Stimulated activated CD4-positive, alpha-beta T cell treated with anti-CD3 and anti-CD28 coated beads, Interleukin-2, amount 100 ng/mL, for 24 hours (primary cell): ENCODE measurements at places on chromosomes 3 and 15.
A peak's percentile ranks its signal among the peaks of the same experiment; 100 is the strongest.

DNA sequence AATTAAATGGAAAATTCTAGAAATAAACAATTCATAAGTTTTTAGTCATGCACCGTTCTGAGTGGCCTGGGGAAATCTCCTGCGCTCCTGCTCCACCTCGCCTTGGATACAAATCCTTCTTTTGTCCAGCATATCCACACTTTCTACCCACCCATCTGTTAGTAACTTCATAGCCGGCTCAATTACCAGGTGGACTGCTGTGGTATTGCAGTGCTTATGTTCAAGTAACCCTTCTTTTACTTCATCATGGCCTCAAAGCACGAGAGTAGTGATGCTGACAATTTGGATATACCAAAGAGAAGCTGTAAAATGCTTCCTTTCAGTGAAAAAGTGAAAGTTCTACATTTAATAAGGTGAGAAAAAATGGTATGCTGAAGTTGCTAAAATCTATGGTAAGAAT, 142.3 kb upstream of the CHL1 start:
- DNase-seq = no peak

DNA sequence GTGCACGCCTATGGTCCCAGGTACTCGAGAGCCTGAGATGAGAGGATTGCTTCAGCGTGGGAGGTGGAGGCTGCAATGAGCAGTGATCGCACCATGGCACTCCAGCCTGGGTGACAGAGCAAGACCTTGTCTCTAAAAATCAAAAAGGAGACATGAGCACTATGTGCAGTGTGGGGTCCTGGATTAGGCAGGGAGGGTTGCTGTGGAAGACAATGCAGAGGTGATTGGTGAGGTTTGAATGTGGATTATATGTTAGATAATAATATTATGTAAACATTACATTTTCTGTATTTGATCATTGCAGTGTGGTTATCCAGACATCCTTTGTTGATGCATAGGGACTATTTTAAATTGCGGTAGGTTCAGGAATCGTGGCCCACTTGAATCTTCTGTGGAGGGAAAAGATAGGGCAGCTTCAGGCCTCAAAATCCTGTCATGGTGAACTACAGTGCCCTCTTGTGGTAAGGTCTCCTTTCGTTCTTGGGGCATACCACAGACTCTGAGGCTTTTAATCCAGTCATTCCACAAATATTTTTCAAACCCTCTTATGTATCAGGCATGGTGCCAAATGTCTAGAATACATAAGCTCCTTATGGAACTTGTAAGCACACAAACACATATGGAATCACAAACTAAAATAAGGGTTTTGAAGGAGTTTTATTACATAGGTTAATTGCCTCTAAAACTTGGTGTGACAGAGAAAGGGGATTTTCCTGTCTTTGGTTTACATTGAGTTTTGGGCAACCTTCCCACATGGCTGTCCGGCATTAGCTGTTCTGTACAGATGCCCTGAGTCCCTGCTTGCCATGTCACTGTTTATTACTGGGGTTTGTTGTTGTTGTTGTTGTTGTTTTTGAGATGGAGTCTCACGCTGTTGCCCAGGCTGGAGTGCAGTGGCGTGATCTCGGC, 37.7 kb downstream of the GPD1L start:
- peak; percentile 49 for DNase-seq

DNA sequence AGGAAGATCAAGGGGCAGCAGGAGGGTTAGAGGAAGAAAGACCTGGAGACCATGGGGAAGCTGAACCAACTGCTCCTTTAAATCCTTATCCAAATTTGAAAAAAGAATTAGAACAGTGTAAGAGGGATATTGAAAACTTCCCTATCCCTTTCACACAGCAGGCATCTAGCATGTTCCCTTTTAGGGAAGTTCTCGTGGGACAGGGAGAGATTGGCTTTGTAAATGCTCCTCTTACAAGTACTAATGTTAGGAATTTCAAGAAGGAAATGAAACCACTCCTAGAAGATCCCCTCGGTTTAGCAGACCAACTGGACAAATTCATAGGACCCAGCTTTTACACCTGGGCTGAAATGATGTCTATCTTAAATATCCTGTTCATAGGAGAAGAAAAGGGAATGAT, 41.5 kb downstream of the PPCDC start:
- no peak for DNase-seq

DNA sequence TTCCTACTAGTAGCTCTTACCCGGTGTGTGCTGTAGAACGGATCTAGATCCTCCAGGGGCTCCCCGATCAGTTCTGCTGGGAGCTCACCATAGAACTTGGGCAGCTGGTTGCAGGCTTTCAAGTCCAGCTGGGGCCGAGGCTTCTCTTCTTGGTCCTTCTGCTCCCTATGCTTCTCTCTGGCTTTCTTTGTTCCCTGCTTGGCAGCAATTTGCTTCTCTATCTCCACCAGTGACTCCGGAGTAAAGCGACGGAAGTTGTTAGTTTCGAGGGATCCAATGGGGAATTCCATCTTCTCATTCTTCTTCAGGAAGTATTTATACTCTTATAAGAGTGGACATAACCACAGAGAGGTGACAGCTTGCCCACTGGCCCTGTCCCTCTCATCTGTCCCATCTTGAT, 22.3 kb downstream of the SCN10A start:
- no peak for DNase-seq

- no peak for DNase-seq
Observed at GRCh38 chr3:119794971-119795612, 13.2 kb downstream of the NR1I2 start.

- DNase-seq = no peak
Observed at GRCh38 chr3:87867001-87867400, 191.8 kb downstream of the CGGBP1 start.

DNA sequence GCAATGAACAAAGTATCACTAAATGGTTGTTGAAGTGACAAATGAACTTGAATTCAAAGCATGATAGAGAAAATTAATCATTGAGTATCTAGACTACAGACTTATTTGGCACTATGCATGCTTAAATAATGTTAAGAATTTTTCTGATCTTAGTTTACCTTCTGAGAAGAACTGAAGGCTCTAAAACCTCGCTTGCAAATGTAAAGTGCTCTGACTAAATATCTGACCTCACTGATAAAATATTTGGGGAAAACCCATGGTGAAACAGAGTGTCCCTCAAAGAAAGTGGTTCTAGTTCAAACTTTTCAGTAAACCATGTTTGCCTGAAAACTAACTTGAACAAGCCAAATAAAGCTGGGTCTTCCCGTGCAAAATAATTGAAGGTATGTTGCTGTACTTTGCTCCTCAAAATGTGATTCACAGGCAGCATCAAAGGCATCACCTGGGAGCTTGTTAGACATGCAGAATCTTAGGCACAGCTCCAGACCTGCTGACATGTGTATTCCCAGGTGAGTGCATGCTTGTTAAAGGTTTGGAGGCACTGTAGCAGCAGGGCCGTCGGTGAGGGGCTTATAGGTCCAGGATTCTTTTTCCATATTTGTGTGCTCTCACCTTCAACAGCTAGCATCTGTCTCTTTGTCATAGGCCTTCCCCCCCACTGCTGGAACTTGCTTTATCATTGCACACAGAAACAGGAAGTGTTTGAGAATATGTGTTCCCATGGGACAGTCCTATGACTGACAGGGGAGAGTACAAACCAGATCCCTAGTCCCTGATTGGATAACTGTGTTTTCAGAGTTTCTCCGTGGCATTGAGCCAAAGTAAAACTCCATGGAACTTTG, 524.2 kb upstream of the LMCD1 start:
- DNase-seq = no peak

DNA sequence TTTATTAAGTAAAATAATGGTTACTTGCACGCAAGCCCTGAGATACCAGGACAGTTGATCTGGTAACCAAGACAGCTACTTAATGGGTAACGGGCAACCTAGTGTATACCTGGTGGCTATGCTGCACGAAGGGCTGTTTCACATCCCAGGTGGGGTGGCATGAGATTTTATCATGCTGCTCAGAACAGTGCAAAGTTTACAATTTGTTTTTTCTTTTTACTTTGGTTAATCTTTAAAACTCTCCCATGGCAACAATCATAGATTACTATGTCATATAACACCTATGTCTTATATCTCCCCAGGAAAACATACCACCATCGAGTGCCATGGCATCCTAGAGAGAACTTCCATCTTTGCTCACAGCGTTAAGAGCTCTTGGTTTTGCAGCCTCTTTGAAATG, 32.2 kb upstream of the SLC28A1 start:
- DNase-seq = no peak

DNA sequence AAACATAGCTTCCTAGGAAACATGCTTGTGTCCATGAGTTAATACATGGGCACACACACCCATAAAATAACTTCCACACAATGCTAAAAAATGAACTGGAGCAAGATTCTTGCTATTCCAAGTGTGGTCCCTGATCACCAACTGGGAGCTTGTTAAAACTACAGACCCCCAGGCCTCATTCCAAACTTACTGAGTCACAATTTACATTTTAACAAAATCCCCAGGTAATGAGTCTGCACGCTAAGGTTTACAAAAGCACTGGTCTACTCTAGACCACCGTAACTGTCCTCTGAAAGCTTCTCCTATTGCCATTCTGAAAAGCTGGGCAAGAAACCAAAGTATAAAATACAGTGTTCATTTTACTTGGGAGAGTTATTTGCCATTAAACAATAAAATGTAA, 45.4 kb downstream of the IGF2BP2 start:
- no peak for DNase-seq

DNA sequence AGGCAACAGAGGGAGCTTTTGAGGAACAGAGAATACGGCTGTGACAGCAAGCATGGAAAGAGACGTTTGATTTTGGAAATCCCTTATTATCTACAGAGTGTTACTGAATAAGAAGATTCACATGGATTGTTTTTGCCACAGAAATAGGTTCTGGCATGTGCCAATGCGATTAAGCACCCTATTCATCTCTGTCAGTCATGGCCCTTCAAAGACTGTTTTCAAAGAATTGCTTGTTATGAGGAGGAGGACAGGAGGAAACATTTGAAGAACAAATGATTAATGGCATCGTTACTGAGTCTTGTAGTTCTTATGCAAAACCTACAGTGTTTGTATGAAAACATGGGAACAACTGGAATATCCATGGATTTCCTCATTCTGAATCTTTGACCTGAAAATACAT, 86.2 kb downstream of the EPHA6 start:
- no peak for DNase-seq
